ENCODE measurements at places on chromosomes 13 and 19. TPM values are rescaled to one million over a fixed set of nuclear protein-coding genes. Genes with fewer than 3 reads are reported as not detected.

Gene LGALS4
- 1.1 TPM for total RNA-seq

Gene NEK5
- total RNA-seq, result 0.33 TPM

Gene ZNF627
- 10.6 TPM for total RNA-seq

Gene TEX26
- total RNA-seq, result not detected

Gene B3GNT8
- total RNA-seq, result 3.4 TPM

Gene ZSCAN5C
- not detected for total RNA-seq

Gene RNF17
- 0.58 TPM for total RNA-seq

Gene GDF15
- total RNA-seq, result 74.5 TPM

Gene TEKTIP1
- total RNA-seq, result 0.29 TPM

Gene C19orf18
- total RNA-seq, result not detected

Gene SCN1B
- 1.8 TPM for total RNA-seq

Gene SPACA4
- not detected for total RNA-seq

Gene CALR
- 730 TPM for total RNA-seq

Gene FREM2
- total RNA-seq, result 0.02 TPM

Gene MAP2K2
- total RNA-seq, result 150 TPM

Gene PEAK3
- 0.13 TPM for total RNA-seq

Gene SLC15A1
- total RNA-seq, result not detected

Gene PSMD8
- 304 TPM for total RNA-seq

Gene NKG7
- total RNA-seq, result 0.47 TPM

Gene VMAC
- 2.3 TPM for total RNA-seq

Gene HSH2D
- 0.16 TPM for total RNA-seq

Gene SIAH3
- total RNA-seq, result not detected

Gene TBXA2R
- total RNA-seq, result 24.0 TPM

Gene SERPINE3
- not detected for total RNA-seq

Gene ZNF428
- total RNA-seq, result 49.2 TPM

Gene CEACAM20
- total RNA-seq, result not detected

Gene C19orf67
- total RNA-seq, result 2.1 TPM

Gene SYNE4
- 0.72 TPM for total RNA-seq

Gene ZNF350
- total RNA-seq, result 2.0 TPM

Gene PPM1N
- total RNA-seq, result 7.6 TPM

Gene LYPD5
- 0.09 TPM for total RNA-seq

Gene CERS1
- total RNA-seq, result 1.5 TPM

Gene GNG7
- 0.20 TPM for total RNA-seq

Gene IFI30
- 103 TPM for total RNA-seq

Gene EEF2
- 2,825 TPM for total RNA-seq

Gene SKA3
- 35.9 TPM for total RNA-seq
